H4 (cell line): ENCODE measurements at places on chromosomes 11 and 22. TPM values are rescaled to one million over a fixed set of nuclear protein-coding genes. Genes with fewer than 3 reads are reported as not detected.

Gene RASSF7
- 16.8 and 17.3 TPM in 2 replicates for total RNA-seq

- no peak for DNase-seq
These were observed 54.8 kb upstream of the TIMP3 start for GRCh38 chr22:32746732-32747131.

DNA sequence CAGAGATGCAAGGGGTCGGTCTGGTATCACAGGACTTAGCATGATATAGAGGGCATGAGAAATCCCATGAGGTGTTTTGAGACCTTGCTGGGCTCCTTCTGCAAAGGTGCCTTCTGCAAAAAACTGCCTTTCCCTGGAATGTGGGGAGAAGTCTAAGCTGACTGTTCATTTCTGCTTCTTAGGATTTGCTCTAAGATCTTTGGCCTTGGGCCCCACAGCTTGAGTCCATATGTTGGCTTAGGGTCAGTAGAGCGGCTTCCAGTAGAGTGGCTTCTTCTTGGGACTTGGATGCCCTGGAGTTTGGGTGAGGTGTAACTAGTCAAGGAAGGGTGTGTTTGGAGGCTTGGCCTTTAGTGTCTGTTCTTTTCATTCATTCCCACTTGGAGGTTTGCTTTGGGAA lies 37.0 kb downstream of the AMPD3 start:
- no peak for DNase-seq

DNA sequence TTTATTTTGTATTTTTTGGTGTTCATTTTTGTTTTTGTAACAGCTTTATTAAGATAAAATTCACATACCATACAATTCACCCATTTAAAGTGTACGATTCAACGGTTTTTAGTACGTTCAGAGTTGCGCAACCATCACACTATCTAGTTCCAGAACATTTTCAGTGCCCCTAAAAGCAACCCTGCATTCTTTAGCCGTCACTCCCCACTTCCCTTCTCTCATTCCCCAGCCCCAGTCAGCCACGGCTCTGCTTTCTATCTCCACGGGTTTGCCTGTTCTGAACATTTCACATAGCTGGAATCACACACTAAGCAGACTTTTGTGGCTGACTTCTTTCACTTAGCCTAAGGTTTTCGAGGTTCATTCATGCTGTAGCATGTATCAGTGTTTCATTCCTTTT lies 9.6 kb upstream of the KCNQ1OT1 start:
- DNase-seq = no peak
